Head of caudate nucleus (tissue), 42 donors: ENCODE measurements at places on chromosomes 3 and 15.

DNA sequence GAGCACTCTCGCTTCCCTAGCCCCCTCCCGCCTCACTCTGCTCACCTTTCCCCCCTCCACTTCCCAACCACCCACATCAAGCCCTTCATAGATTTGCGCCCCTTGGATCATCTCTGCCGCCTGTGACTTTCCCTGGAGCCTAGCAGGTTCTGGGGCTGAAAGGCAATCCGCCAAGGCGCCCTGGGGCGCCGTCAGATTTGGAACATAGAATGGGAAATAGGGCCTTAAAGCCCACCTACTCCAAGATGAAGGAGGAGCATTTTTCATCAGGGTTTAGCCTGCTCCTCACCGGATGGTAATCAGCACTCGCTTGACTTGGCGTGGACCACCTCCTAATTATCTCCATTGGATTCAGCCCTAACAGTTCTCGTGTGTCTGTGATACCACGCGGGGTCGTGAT lies 1.3 kb downstream of the CPNE4 start:
- DNase-seq: no peak

- no peak for DNase-seq
Observed at GRCh38 chr3:177228601-177229190, 31.4 kb upstream of the TBL1XR1 start.

- DNase-seq: no peak
Observed at GRCh38 chr3:142645236-142645793, 49.1 kb downstream of the PLS1 start.

- DNase-seq: no peak
Observed at GRCh38 chr3:45555666-45556065, 38.9 kb upstream of the LIMD1 start.

- no peak for DNase-seq
Observed at GRCh38 chr3:43434431-43434830, 148.1 kb downstream of the SNRK start.

DNA sequence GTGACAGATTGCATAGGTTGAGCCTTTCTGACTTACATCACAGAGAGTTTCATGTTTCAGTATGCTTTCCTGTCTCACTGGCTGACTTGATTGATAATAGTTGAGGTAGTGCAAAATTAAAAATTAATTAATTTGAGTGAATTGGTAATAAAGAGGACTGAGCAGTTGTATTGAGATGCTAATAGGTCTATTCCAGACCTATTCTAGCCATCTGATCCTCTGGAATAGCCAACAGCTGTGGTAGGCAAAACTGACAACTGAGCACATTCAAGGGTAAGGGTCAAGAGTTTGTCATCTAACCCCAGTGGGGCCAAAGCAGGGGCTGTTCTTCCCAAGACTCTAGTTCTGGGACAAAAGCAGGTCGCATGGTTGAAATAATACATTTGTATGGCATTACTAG lies 132.4 kb downstream of the EPHA3 start:
- DNase-seq: no peak

DNA sequence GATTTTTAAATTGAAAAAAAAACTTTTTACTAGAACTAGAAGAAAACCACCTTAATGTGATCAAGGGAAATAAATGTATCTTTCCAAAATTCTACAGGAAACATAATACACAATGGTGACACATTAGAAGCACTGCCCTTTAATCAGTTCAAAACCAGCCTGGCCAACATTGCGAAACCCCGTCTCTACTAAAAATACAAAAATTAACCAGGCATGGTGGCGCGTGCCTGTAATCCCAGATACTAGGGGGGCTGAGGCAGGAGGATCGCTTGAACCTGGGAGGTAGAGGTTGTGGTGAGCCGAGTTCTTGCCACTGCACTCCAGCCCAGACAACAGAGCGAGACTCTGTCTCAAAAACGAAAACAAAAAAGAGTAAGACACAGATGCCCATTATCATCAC lies 134.5 kb downstream of the TBC1D5 start:
- no peak for DNase-seq

GRCh38 chr3:44099566-44100297 lies 142.0 kb upstream of the TOPAZ1 start:
- no peak for DNase-seq

- no peak for DNase-seq
Observed at GRCh38 chr15:77305953-77306352, 114.0 kb downstream of the PEAK1 start.

DNA sequence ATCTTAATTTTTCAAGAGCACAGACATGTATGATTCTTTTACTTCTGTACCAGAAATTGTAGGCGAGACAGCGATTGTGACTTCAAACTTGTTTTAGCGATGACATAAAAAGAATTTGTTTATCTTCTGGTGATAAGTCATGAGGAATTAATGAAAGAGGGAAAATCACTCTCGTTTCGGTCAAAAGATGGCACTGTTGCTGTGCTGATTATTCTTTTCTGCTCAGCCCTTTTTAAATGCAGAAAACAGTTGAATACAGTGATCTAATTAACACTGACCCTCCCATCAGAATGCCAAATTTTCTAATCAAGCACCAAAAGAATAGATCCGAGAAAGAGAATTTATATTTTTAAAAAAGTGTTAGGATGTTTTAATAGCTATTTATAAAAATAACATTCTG lies 52.6 kb downstream of the NSUN3 start:
- DNase-seq: peak; percentile 27

- no peak for DNase-seq
Observed at GRCh38 chr15:42138411-42138810, 18.0 kb downstream of the PLA2G4F start.

DNA sequence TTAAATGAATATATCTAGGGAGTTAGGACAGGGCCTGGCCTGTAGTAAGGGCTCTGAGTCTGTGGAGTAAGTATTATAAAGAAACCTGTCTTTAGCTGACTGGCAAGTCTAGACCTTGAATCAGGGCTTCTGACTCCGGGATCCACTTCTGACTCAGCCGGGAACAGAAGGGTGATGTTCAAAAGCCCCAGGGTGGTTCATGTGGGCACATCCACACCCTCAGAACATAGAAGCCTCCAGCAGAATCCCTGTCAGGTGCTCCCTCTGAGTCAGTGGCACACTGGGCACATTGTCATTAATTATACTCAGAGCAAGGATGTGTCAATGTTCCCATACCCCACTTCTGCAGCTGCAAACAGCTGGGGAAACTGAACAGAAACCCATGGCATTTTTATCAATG lies 26.7 kb upstream of the SNRK start:
- DNase-seq: peak; percentile 71

- DNase-seq: no peak
Observed at GRCh38 chr3:187383246-187383645, 15.1 kb downstream of the RTP4 start.

DNA sequence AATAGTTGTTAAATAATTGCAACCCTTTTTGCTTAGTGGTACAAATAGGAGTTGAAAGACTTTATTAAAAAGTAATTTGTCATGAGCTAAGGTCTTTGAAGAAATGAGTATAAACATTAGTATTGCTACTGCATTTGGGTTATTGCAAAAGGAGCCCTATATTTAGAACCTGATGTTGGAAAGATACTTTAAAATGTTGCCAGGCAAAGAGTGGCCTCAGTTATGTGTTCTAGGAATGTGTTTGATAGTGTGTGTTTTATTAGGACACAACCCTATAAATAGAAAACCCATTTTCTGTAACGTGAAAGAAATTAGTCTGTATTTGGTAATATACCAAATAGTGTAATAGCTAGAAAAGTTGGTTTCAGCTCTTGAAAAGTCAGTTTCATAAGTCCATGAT lies 10.7 kb downstream of the VPS8 start:
- DNase-seq: no peak

DNA sequence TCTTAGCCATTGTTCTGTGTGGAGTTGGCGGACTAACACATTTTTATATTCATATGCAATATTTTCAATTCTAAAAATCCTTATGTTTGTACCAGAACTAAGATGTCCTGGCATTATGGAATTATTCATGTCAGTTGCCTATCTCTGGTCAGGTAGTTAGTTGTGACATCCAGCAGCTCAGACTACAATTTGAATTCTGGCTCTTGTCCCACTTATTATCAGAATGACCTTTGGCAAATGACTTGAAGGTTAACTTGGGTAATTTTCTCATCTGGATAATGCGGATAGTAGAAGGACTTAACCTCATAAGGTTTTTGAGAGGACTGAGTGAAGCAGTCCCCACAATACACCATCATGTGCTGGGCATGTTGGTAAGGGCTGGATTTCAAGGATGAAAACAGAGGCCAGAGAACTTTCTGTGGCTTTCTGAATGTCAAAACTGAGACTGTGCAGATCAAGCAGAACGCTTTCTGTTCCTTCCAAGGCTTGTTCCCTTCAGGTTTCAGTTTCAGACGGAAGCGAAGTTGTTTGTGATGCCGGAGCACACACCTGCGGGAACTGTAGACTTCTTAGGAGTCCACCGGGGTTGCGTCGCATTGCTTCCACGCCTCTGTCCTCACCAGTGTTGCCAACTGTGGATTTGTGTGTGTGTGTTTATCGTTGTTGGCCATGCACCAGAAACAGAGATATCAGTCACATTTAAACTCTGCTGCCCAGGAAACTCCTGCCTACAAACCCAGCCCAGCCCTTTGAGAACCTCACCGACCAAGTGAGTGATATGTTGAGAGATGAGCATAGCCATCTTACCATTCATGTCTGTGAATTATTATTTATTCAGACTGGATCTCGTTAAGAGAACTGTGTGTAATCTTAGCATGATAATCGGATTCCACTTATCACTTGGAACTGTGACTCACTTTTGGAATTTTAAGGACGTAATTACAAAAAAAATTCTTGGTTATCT lies 76.0 kb downstream of the PTPRG start:
- no peak for DNase-seq

GRCh38 chr15:33243393-33243792 lies 48.9 kb upstream of the FMN1 start:
- no peak for DNase-seq

GRCh38 chr3:18544146-18544545 lies 119.0 kb upstream of the SATB1 start:
- no peak for DNase-seq

DNA sequence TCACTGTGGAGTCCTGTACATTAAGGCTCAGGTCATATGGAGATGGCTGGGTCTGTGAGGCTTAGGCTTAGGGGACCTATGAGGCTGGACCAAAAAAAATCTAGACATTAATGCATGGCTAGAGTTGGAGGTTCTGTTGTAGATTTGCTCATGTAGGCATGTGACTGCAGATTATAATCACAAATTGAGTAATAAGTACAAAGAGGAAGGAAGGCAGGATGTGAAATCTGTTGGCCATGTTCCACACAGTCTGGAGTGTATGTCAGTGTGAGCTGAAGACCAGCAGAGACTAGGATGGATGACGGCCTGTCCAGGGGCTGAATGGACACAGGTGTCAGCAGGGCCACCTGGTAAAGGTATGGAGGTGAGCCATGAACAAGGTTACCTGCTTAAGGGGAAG lies at the start of gene ST3GAL6:
Gene ST3GAL6, plus strand, starts transcription at position 265 of the 400 bp plus-strand sequence. CDS start 5,101 bp downstream, outside the sequence.
- DNase-seq: no peak

DNA sequence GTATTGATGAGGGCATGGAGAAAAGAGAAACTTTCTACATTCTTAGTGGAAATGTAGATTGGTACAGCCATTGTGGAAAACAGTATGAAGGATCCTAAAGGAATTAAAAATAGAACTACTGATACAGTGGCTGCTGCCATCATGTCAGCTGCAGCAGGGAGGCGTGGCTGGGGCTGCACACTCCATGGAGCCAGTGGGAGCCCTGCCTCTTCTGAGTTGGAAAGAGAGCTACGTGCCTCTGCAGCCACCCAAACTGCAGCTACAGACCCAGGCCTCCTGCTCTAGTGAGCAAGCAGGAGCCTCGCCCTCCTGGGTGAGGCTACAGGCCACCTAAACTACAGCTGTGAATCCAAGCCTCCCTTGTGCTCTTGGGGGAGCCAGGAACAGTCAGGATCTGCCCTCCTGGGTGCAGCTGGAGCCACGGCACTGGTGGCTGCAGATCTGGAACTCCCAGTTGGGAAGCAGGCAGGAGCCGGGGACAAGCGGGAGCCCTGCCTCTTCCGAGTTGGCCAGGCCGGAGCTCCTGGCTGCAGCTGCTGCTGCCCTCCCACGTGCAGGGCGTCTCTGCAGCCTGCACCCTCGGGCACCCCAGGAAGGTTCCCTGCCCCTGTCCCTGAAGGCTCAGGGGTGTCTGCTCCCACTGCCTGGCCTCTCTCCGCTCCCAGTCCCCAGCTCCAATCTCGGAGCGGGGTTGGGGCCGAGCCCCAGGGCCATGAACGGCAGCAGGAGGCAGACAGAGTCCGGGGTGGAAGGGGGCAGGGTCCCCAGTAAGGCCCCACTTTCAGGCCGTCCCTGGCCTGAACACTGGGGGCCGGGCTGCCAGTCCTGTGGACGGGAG lies 64.5 kb downstream of the THBS1 start:
- no peak for DNase-seq

- no peak for DNase-seq
Observed at GRCh38 chr3:14244521-14245247, 66.1 kb downstream of the LSM3 start.

DNA sequence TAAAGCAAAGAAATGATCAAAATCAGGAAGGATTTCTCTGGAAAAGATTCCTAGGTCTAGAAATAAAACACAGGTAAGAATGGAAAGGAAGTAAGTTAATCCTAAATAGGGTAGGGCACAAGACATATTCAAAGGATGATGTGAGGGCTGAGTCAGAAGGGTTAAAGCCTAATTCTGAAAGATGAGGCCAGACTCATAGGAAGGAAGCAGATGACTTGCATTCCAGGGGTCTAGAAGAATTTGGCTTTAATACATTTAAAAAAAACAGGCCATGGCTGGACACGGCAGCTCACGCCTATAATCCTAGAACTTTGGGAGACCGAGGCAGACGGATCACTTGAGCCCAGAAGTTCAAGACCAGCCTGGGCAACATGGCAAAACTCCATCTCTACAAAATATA lies 3.2 kb downstream of the SSR3 start:
- no peak for DNase-seq

- no peak for DNase-seq
Observed at GRCh38 chr3:149646181-149646766, 11.6 kb downstream of the WWTR1 start.

- no peak for DNase-seq
Observed at GRCh38 chr3:184724699-184725098, 12.8 kb upstream of the MAGEF1 start.

GRCh38 chr3:155744010-155744625 lies 753 bp downstream of the PLCH1 start:
- DNase-seq: peak; percentile 65

DNA sequence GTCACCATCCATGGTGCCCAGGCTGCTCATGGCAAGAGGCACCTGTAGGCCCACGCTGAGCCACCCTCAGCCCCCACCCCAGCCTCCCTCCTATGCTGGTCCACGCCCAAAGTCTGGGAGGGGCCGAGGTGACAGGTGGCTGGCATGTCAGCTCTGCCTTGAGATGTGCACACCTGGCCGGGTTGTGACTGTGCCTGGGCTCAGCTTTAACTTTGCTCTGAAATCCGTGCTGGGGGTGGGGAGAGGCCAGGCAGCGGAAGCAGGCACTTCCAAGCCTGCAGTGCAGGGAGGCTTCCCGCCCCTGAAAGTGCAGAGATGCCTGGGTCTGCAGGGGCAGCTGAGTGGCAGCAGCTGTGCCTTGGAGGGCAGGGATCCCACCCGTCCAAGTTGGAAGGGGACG lies 1124.8 kb downstream of the SI start:
- DNase-seq: no peak
